Fibroblast of skin of back (primary cell): ENCODE measurements at places on chromosomes 13 and 19.

GRCh38 chr13:32403108-32403507, 24.8 kb downstream of the N4BP2L1 start:
- no peak for DNase-seq

GRCh38 chr13:32051156-32051555, 19.6 kb downstream of the FRY start:
- DNase-seq = no peak

DNA sequence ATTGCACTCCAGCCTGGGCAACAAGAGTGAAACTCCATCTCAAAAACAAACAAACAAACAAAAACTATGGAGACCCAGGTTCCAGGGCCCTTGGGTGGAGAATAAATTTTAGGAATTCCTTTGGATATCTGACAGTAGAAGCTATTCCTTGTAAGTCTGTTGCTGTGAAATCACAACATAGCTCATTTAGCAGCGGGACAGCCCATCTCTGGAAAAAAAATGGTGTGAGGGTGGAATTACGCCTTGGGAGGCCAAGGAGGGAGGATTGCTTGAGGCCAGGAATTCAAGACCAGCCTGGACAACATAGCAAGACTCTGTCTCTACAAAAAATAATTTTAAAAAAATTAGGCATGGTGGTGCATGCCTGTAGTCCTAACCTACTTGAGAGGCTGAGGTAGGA, 15.7 kb downstream of the HMGB1 start:
- DNase-seq = no peak

DNA sequence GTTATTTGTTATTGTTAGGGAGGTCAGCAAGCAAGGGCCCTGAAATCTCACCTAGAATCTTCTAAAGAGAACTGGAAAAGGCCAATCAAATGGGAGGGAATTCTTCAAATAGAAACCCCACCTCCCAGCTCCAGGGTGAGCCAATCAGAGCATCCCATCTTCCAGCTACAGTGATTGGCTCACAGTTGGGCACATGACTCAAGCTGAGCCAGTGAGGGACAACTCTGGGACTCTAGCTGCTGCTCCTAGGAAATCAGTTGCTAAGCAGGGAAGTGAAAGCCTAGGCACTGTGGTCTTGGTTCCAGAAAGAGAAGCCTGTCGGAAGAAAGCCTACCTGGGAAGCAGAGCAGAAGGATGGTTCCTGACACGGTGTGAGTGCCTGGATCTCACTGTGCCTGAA, 13.4 kb downstream of the TM6SF2 start:
- peak; percentile 33 for DNase-seq

GRCh38 chr13:53013113-53013512, 15.5 kb upstream of the OLFM4 start:
- DNase-seq = no peak

- DNase-seq = no peak
These were observed 209.7 kb downstream of the LACC1 start for GRCh38 chr13:44089452-44089851.

DNA sequence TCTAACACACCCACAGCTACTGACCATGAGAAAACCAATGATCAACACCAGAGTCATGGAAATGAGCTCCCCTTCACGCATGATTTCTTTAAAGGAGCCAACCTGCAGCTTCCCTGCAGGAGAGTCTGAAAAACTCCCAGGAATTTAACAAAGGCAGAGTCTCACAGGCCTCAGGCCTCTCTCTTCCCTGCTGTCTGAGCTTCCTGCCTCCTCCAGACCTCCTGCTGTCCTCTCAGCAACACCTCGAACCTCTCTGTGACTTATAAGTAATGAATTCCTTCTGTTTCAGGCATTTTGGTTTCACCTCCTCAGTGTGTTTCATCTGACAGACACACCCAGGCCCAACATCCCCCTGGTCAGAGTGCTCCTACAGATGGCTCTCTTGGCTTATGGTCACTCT, 1044.4 kb downstream of the UQCRFS1 start:
- no peak for DNase-seq

GRCh38 chr19:50215820-50216219, 12.4 kb downstream of the MYH14 start:
- DNase-seq = no peak

DNA sequence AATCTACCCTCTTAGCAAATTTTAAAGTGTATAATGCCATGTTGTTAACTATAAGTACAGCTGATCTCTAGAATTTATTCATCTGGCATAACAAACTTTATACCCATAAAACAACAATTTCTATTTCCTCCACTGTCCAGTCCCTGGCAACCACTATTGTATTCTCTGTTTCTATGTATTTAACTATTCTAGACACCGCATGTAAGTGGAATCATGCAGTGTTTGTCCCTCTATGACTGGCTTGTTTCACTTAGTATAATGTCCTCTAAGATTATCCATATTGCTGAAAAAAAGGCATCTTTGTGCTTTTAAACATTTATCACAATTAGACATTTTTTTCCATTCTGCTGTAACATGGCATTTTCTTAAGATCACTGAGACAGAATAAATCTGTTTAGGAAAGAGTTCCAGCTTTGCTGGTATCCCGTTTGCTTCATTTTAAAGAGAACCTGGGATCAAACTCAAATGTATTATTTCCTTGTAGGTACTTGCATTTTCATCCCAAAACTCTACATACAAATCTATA, 1191.0 kb downstream of the SLITRK5 start:
- no peak for DNase-seq

DNA sequence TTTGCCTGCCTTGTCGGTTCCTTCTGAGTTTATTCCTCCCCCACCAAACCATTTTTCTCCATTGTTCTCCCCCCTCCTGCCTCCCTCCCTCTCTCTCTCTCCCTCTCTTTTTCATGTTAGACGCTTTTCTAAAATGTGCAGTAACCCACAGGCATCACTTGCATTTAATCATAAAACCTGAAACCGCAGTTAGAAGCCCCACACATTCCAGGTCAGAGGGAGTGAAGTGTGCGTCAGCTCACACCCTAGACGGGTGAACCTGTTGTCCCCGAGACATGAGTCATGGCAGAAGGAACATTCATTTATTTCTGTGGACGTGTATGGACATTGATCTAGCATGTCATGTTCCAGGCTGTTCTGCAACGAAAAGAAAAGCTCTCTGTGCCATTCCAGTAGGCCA, 19.9 kb downstream of the ONECUT3 start:
- DNase-seq = no peak

GRCh38 chr13:26604784-26605545, 47.5 kb downstream of the WASF3 start:
- no peak for DNase-seq

DNA sequence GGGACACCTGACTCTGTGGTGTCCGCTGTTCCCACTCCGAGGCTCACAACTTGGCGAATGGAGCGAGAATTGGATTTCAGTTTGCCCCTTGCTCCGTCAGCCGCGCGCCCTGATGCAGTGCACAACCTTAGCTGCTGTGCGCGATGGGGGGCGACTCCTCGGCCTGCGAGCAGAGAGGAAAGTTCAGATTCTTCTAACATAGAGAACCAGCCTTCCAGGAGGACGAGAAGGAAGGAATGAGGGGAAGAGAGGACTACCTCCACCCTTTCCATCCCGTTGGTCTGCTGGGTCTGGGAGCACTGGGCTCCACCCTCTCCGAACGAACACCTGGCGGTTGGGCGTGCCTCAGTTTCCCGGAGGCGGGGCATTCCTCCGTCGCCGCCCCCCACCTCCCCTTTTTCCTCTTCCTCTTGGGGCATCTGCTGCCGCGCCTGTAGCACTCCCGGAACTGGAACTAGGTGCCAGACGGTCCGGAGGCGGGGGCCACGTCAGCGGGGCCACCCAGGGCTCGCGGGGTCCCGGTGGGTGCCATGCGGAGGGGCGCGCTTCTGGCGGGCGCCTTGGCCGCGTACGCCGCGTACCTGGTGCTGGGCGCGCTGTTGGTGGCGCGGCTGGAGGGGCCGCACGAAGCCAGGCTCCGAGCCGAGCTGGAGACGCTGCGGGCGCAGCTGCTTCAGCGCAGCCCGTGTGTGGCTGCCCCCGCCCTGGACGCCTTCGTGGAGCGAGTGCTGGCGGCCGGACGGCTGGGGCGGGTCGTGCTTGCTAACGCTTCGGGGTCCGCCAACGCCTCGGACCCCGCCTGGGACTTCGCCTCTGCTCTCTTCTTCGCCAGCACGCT, at the start of gene KCNK6:
Gene KCNK6, plus strand, starts transcription at position 425 of the 838 bp plus-strand sequence. Its CDS starts 106 bp downstream, at position 531.
- DNase-seq = peak; percentile 30

DNA sequence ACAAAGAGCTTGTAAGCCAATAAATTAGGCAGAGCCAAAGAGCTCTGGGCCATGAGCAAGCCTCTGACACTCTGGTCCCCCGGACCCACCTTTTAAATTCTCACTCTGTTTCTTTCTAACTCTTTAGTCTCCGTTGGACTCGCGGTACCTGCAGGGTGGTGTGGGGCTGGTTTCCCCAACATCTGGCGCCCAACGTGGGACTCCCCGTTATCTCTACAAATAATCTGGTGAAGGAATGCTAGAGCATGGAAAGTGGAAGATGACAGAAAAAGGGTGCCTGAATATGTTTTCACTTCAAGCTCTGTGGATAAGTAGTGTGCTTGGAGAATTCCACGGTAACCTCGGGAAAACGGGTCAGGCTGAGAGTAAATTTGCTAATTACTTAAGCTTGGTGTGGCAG, 36.5 kb upstream of the CYP2B6 start:
- DNase-seq = no peak

GRCh38 chr19:28940751-28941500, 272.0 kb downstream of the UQCRFS1 start:
- peak; percentile 92 for DNase-seq

GRCh38 chr13:59744747-59745391, 418.9 kb downstream of the DIAPH3 start:
- no peak for DNase-seq

DNA sequence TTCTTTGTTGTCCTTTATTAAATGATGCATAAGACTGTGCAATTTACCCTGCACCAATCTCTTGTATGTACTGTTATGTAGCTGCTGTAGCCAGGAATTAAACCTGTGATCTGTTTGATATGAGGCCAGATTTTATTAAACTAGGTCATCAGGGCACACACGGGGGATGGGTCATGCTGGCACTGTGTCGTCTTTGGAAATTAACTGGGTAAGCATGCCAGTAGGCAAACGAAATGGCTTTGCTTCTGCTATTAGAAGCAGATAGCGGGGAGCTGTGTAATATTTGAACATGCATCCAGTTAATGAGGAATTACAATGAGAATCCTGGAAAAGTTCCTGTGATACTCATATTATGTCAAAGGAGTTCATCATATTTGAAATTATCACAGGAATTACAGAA, 23.5 kb downstream of the MTUS2 start:
- DNase-seq = no peak

GRCh38 chr19:46840498-46840942, 10.1 kb downstream of the AP2S1 start:
- DNase-seq = peak; percentile 72

DNA sequence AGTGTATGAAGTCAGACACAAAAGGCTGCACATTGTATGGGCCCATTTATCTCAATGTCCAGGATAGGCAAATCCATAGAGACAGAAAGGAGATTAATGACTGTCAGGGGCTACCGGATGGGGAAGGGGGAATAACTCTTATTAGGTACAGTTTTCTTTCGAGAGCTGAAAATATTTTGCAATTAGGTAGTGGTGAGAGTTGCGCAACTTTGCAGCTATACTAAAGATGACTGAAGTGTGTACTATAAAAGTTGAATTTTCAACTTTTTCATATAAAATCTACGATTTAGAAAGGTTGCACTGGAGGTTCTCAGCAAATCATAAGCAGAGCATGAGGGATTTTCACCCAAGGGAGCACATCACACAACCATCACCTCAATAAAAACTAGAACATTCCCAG, 16.1 kb upstream of the SLC15A1 start:
- DNase-seq = no peak

DNA sequence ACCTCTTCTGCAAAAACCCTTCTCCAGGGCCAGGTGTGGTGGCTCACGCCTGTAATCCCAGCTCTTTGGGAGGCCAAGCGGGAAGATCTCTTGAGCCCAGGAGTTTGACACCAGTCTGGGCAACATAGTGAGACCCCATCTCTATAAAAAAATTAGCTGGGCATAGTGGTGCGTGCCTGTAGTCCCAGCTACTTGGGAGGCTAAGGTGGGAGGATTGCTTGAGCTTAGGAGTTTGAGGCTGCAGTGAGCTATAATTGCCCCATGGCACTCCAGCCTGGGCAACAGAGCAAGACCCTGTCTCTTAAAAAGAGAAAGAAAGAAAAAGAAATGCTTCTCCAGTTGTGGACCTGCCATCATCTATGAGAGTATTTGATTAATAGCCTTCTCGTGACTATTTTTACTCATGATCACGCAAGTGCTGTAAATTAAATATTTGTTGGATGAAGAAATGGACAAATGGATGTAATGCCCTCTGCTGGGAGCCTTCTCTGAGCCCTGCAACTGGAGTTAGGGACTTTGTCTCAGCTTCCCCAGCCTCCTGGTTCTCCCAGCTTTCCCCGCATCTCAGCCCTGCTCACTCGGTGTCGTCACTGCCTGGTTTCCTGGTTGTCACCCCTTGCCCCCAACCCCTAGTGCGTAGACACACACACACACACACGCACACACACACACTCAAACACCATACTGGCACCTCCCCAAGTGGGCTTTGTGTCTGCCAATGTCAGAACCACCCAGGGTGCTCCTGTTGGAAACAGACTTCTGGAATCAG, 12.2 kb downstream of the WIZ start:
- no peak for DNase-seq

GRCh38 chr13:74904556-74904955, 577.4 kb downstream of the TBC1D4 start:
- DNase-seq = no peak

GRCh38 chr19:13044231-13044836, 49.1 kb downstream of the NFIX start:
- DNase-seq = no peak

- DNase-seq = no peak
These were observed 233.9 kb downstream of the KCNRG start for GRCh38 chr13:50249144-50249521.

- no peak for DNase-seq
These were observed 51.3 kb downstream of the TBC1D4 start for GRCh38 chr13:75430436-75431209.

GRCh38 chr13:114151031-114151430, 18.6 kb upstream of the RASA3 start:
- DNase-seq = no peak

- DNase-seq = no peak
These were observed 110.8 kb downstream of the RXFP2 start for GRCh38 chr13:31850041-31850555.

DNA sequence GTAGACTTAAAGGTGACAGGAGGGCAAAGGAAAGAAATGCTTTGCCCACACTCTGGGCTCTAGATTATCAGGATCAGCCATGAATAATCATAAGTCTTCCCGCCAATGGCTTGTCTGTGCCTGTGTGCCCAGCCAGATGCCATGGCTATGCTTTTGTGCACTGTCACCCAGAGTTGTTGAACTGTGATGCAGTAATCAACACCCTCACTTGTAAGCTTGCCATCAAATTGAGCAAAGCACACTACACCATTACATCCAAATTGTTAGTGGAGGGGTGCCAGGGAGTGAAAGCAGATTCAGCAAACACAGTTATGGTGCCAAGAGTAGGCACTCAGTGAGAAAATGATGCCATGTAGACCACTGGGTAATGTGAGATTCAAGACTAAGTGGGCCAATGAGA, 845.3 kb upstream of the MIR17HG start:
- DNase-seq = no peak

DNA sequence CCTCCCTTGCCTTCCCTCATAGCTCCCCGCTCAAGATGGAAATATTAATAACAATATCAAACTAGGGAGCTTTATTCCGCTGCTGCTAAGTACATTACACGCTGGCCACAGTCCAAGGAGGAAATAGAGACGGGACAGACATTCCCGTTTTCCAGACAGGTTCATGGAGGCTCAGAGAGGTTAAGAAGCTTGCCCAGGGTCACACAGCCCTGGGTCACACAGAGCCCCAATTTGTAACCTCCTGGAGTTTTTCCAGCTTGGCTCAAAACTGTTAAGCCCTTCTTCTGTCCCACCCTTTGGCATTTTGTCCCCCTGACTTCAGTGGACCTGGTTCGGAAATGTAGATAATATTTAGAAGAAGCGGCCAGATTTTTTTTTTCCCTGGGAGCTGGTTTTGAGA, 2.0 kb downstream of the BICRA start:
- no peak for DNase-seq
